Activated T-cell treated with anti-CD3 and anti-CD28 coated beads, Interleukin-2, amount 50 U/mL, for 72 hours (primary cell): ENCODE measurements at places on chromosomes 1 and 21. TPM values are rescaled to one million over a fixed set of nuclear protein-coding genes. Genes with fewer than 3 reads are reported as not detected.

Gene TFF2
- total RNA-seq = not detected

Gene TBX19
- 7.2 TPM for total RNA-seq

Gene MYOC
- total RNA-seq = not detected

DNA sequence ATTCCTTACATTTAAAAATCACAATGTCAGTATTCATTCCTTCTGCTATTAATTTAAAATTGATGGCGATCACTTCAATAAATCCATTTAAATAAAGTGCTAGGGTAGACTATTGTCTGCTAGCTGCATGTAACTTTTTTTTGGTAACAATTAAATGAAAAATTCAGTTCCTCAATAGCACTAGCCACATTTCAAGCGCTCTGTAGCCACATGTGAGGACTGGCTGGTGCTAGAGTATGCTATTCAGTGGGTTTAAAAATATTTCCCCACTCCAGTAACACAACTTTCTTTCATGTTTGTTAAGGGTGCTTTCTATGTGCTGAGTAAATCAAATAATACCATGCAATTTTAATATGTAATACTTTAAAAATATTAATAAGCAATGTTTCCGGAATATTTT lies 108.2 kb downstream of the LTN1 start:
- DNase-seq = no peak
- H3K27ac ChIP-seq = peak overlapping the region; percentile 97
- no peaks in the 10 kb centered on the region for H3K27me3 ChIP-seq
- H3K4me1 ChIP-seq = peaks cover 21% of the 10 kb centered on the region
- H3K36me3 ChIP-seq = peaks cover 2% of the 10 kb centered on the region

DNA sequence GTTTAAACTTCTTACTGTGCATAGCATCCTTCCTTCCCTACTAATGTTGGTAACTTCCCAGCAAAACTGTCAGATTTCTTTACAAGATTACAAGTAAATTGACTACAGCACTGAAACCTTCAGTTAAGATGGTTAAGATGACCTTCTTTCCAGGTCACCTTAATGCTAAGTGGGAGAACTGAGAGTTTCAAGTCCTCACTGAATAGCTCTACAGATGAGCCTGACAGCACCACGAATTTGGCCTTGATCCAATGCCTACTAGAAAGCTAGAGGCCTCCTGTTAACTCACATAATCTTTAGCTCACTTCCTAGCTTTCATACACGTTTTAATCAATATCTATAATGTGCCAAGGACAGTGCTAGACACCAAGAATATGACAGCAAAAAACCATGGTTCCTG lies 276.0 kb upstream of the PLD5 start:
- no peak for DNase-seq
- H3K4me3 ChIP-seq = no peak overlapping the region
- H3K4me1 ChIP-seq = no peaks in the 10 kb centered on the region
- no peak overlapping the region for H3K27ac ChIP-seq
- H3K27me3 ChIP-seq = peaks cover 6% of the 10 kb centered on the region

- H3K4me1 ChIP-seq = peaks cover 18% of the 10 kb centered on the region
- no peak overlapping the region for H3K27ac ChIP-seq
- peaks cover 38% of the 10 kb centered on the region for H3K27me3 ChIP-seq
- no peak overlapping the region for H3K4me3 ChIP-seq
Measured at GRCh38 chr1:112852276-112852675, 103.7 kb downstream of the SLC16A1 start.

DNA sequence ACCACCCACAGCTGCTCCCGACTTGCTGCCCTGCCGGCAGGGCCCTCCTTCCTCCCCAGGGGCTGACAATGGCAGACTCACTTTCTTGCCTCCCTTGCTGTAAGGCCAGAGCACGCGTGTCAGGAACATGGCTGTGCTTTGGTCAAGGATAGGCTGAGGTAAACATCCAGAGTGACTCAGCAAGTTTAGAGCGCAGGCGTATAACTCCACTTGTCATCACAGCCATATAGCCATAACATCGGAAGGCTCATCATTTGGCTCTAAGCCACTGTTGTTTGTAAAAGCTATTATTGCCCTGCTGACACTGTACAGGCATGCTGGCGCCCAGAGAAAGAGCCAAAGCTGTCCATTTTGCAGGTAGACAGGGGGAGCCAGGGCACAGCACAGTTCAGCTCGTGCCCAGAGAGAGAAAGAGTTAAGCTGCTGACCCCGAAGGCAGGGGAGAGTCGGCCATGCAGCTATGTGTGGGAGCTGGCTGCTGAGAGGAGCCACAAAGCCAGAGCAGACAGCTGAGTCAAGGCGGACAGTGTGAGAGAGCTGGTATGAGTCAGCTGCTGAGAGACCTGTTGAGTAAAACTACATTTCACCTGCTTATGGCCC lies 60.6 kb downstream of the GNG4 start:
- DNase-seq = no peak
- peaks cover 9% of the 10 kb centered on the region for H3K36me3 ChIP-seq
- H3K4me3 ChIP-seq = no peak overlapping the region
- H3K4me1 ChIP-seq = peaks cover 14% of the 10 kb centered on the region
- peaks cover 32% of the 10 kb centered on the region for H3K27me3 ChIP-seq

DNA sequence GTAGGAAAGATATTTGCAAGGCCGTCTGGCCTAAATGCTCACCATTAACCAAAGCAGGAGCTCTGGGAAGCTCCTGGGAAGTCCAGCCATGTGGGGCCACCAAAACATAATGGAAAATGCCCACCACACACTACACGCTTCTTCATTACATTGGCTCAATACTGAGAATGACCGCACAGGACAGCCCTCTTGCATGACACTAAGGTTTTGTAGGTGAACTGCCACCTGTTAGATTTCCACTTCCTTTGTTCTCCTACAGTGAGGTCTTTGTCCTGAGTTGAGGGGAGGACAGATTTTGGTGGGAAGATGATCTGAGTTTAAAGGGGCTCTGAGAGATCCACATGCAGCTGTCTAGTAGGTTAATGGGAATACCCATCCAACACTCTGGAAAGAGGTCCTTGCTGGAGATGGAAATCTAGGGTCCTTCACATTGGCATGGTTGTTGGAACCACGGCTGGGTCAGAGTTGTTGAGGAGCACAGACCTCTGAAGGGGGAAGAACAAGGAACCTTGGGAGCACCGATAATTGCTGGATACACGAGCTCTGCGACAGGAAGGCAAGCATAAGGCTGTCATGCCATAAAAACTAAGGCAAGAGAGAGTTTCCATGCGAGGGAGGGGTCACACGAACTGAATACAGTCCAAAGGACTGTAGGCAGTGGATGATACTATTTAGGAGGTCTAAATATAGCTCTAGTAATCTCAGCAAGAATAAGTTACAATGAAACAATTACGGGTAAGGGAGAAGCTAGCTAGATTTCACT lies 105.5 kb upstream of the IRF2BP2 start:
- no peaks in the 10 kb centered on the region for H3K27me3 ChIP-seq
- DNase-seq = no peak
- H3K4me1 ChIP-seq = peaks cover 8% of the 10 kb centered on the region
- H3K4me3 ChIP-seq = no peak overlapping the region
- no peaks in the 10 kb centered on the region for H3K36me3 ChIP-seq

GRCh38 chr1:157842939-157843338 lies 1.3 kb upstream of the CD5L start:
- no peak overlapping the region for H3K27ac ChIP-seq
- no peak overlapping the region for H3K4me3 ChIP-seq
- no peak for DNase-seq
- no peaks in the 10 kb centered on the region for H3K27me3 ChIP-seq
- H3K36me3 ChIP-seq = no peaks in the 10 kb centered on the region
- H3K4me1 ChIP-seq = no peaks in the 10 kb centered on the region

DNA sequence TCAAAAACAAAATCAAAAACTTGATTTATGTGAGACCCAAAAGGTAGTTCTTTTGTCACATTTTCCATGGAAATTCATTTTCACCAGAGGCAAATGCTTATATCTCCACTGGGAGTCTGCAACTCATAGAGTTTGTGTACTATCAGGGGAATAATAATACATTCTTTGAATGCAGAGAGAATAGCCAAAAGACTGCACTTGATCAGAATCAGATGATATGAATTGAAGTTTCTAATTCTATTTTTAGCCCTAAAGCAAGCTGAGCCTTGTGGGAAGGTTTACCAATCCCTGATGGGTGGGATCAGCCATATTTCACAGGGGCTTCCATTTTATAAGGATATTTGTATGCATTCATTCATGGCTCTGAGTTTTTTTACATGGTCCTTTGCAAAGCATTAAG lies 49.6 kb downstream of the TSEN15 start:
- DNase-seq = no peak
- H3K4me1 ChIP-seq = no peaks in the 10 kb centered on the region
- peaks cover 17% of the 10 kb centered on the region for H3K36me3 ChIP-seq
- no peak overlapping the region for H3K27ac ChIP-seq
- no peak overlapping the region for H3K4me3 ChIP-seq
- H3K27me3 ChIP-seq = no peaks in the 10 kb centered on the region

GRCh38 chr1:190452272-190452848 lies 25.3 kb downstream of the BRINP3 start:
- H3K4me1 ChIP-seq = no peaks in the 10 kb centered on the region
- DNase-seq = no peak
- no peak overlapping the region for H3K4me3 ChIP-seq

GRCh38 chr1:178629252-178630154 lies 95.5 kb upstream of the RALGPS2 start:
- H3K36me3 ChIP-seq = no peaks in the 10 kb centered on the region
- no peaks in the 10 kb centered on the region for H3K4me1 ChIP-seq
- no peak for DNase-seq
- no peak overlapping the region for H3K27ac ChIP-seq

DNA sequence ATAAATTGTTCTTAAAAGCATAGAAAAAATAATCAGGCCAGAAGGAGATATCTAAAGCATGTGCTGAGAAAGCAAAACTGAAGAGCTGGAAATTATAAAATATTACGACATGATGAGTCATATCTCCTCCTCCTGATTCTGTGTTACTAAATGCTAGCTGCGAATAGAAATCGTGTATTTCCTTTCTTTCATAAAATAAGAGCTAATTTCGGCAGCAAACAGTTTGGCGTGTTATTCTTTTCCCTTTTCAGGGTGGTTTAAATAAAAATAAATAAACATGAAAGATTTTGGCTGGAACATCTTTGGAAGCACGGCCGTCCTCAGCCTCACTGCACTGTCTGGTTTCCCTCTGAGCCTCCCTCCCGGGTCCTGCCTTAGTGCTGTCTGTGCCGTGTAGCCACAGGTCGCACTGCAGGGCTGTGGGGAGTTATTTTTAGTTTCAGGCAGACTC lies 56.0 kb downstream of the ADARB1 start:
- no peak for DNase-seq
- H3K4me3 ChIP-seq = no peak overlapping the region
- H3K27ac ChIP-seq = no peak overlapping the region
- H3K36me3 ChIP-seq = peaks cover 1% of the 10 kb centered on the region

GRCh38 chr1:192747301-192747700 lies 61.5 kb upstream of the RGS2 start:
- H3K4me1 ChIP-seq = no peaks in the 10 kb centered on the region
- peaks cover 5% of the 10 kb centered on the region for H3K27me3 ChIP-seq
- H3K36me3 ChIP-seq = no peaks in the 10 kb centered on the region

DNA sequence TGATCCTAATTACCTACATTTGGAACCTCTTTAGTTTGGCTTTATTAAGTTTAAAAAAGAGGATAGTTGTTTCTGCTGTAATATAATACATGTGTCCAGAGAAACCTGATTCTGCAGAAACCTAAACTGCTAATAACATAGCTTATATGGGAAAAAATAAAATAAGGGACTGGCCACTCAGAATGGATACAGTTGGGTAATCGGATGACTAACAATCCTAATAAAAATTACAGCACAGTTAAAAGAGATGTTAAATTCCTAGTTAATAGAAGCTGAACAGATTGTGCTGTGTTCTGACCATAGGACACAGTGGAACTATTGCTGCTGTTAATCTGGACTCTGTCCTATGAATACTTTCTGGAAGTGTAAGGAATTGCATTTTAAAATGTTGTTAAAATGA lies 16.0 kb downstream of the ARV1 start:
- H3K27ac ChIP-seq = no peak overlapping the region
- no peaks in the 10 kb centered on the region for H3K27me3 ChIP-seq
- no peak overlapping the region for H3K4me3 ChIP-seq
- H3K4me1 ChIP-seq = no peaks in the 10 kb centered on the region
- no peak for DNase-seq

GRCh38 chr1:51574796-51575195 lies 42.1 kb upstream of the OSBPL9 start:
- no peaks in the 10 kb centered on the region for H3K36me3 ChIP-seq
- no peaks in the 10 kb centered on the region for H3K27me3 ChIP-seq
- H3K27ac ChIP-seq = no peak overlapping the region
- H3K4me1 ChIP-seq = peaks cover 38% of the 10 kb centered on the region
- DNase-seq = no peak
- H3K4me3 ChIP-seq = no peak overlapping the region

GRCh38 chr1:203589595-203589994 lies 37.0 kb upstream of the ATP2B4 start:
- no peak overlapping the region for H3K4me3 ChIP-seq
- peaks cover 21% of the 10 kb centered on the region for H3K4me1 ChIP-seq
- no peaks in the 10 kb centered on the region for H3K27me3 ChIP-seq
- no peak overlapping the region for H3K27ac ChIP-seq

GRCh38 chr1:30856260-30856790 lies 52.2 kb downstream of the SDC3 start:
- H3K4me3 ChIP-seq = no peak overlapping the region
- H3K27me3 ChIP-seq = peaks cover 10% of the 10 kb centered on the region
- H3K27ac ChIP-seq = no peak overlapping the region
- H3K36me3 ChIP-seq = no peaks in the 10 kb centered on the region

- H3K36me3 ChIP-seq = peaks cover 4% of the 10 kb centered on the region
- no peak overlapping the region for H3K27ac ChIP-seq
- H3K27me3 ChIP-seq = no peaks in the 10 kb centered on the region
- H3K4me3 ChIP-seq = no peak overlapping the region
- no peak for DNase-seq
Measured at GRCh38 chr1:15510611-15511405, 13.2 kb downstream of the CASP9 start.

DNA sequence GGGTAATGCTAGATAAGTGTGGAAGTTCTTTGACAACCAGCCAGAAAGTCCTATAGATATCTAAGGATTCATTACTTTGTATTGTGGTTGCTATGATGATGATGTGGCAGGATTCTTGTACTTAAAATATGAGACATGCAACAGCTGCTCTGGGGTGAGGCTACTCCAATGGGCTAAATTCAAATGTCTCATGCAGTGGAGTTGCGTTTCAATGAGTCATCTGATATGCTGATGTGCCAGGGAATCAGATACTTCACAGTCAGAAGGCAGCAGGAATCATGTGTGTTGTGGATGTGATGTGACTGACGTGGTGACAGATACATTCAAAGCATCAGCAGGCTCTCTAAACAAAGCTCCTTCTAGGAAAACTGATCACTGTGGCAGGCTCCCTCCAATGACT lies 66.5 kb downstream of the TSEN15 start:
- H3K4me3 ChIP-seq = no peak overlapping the region
- H3K27ac ChIP-seq = no peak overlapping the region
- H3K27me3 ChIP-seq = no peaks in the 10 kb centered on the region
- no peak for DNase-seq
